ENCODE measurements at places on chromosomes 7 and 10.

DNA sequence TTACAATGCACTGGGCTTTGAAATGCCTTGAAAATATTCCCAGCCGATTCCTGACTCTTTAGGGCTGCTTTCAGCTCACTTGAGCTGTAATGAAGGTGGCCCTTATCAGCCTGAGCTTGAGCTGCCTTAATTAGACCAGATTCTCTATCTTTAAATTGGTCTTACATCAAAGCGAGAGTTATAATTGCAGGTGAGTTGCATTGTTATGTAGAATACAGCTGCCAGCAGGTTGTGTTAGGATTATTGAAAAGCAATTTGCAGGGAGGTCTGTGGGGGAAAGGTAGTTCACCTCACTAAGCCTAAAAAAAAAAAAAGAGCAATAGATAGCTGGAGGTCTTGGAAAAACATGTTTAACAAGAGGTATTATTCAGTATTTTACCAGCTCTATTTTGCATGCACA, 142.2 kb upstream of the HABP2 start:
- no peak for DNase-seq

DNA sequence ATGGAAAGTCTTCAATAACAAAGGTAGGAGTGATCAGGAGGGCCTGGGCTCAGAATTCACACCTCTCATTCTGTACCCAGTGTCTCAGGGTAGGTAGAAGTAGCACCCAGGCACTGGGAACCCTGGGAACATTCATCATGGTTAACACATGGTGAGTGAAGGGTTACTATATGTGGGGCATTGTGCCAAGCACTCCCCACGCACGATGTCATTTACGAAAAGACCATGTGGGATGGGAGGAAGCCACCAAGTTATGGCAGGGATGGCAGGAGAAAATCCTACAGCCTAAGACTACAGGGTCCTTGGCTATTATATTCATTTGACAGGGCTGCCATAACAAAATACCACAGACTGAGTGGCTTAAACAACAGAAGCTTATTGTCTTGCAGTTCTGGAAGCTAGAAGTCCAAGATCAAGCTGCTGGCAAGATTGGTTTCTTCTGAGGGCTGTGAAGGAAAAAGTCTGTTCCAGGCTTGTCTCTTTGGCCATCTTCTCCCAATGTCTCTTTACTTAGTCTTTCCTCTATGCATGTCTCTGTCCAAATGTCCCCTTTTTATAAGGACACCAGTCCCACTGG, 27.7 kb upstream of the DDIT4 start:
- DNase-seq = no peak

- DNase-seq = no peak
Measured at GRCh38 chr7:137328373-137329120, 15.0 kb downstream of the PTN start.

DNA sequence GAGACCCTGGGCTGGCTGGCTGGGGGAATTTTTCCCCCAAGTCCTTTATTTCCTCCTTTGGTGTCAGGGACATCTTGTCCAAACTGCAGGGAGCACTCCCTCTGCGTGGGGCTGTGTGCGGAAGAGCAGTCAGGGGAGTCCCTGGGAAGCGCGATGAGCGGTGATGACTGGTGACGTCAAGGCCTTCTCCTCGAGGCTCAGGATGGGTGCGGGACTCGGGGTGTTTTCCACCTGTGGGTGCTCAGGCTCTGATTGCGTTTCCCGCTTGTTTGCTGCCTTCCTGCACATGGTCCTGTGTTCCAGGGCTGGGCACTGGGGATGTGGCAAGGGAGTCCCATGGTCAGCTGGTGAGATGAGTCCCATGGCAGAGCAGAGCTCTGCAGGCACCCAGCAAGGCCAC, 101.2 kb downstream of the DOCK1 start:
- DNase-seq = no peak

GRCh38 chr10:48248462-48248861, 26.0 kb downstream of the FRMPD2 start:
- DNase-seq = no peak
